ENCODE measurements at places on chromosomes 12 and 14.

- DNase-seq: no peak
These were observed 19.0 kb downstream of the OTUB2 start for GRCh38 chr14:94045101-94045500.

GRCh38 chr12:29807129-29807528, 23.4 kb upstream of the TMTC1 start:
- no peak for DNase-seq

GRCh38 chr12:26782372-26783130, 50.4 kb downstream of the ITPR2 start:
- DNase-seq: no peak

GRCh38 chr12:3161861-3162260, 84.7 kb downstream of the TSPAN9 start:
- DNase-seq: no peak

DNA sequence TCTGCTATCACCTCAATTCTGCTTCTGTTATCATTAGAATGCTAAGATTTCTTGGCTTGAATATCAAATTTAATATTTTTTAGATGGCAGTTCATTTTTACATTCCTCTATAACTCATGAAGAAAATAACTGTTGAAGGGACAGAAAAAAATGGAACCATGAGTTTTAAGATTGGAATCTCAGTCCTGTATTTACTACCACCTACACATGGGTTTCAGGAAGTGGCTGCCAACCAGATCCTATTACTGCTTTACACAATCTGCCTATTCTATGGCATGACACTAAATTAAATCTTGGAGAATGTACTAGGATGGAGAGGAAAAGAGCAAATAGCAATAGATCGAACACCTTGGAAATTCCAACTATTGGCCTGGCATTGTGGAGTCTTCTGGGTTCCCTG, 140.8 kb downstream of the DUSP6 start:
- no peak for DNase-seq

GRCh38 chr14:94769391-94770250, at the start of gene GSC:
Gene GSC, minus strand, starts transcription at chr14:94770113. Its CDS starts 98 bp downstream, at chr14:94770015.
- no peak for DNase-seq

GRCh38 chr12:12975322-12976077, 23.5 kb upstream of the GPRC5D start:
- no peak for DNase-seq

DNA sequence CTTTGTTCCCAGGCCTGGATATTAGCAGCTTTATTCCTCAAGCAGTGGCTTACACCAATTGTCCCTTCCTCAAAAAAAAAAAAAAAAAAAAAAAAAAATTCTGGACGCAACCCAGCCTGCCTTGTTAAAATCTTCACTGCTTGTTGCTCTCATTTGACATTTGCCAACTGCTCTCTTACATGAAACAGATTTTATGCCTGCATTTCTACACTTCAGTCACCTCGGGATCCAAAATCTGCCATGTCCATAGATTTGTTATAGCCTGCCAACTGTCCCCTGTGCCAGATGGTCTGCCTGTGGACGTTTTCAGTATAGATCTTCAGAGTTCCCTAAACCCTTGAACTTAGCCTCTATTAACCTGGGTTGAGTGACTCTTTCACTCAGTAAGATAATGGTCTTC, 651.5 kb downstream of the FSCB start:
- DNase-seq: no peak

GRCh38 chr14:23521785-23522640, 29.6 kb downstream of the ZFHX2 start:
- no peak for DNase-seq

DNA sequence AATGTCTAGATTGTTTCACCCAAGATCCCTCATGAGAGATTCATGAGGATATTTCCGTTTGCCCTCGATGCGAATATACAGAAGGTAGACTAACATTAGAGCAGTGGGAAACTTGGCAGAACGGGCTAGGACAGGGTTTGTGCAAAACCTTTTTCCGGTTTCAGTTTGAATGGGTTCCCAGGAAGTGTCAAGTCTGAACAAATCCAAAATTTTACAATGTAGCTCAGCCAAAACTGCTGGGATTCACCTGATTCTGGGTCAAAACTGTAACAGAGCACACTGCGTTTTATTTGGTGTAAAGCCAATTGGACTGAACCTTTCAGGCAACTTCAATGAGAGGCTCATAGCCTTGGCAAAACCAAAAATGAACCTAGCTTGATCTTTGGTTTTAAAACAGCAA, 337.8 kb upstream of the DIO2 start:
- DNase-seq: no peak

GRCh38 chr12:91273560-91273959, 90.9 kb upstream of the DCN start:
- DNase-seq: no peak

- no peak for DNase-seq
These were observed 42.5 kb upstream of the C14orf180 start for GRCh38 chr14:104536942-104537612.

GRCh38 chr14:80946187-80946586, 4.6 kb upstream of the CEP128 start:
- no peak for DNase-seq

GRCh38 chr14:77691259-77691658, 16.6 kb downstream of the ALKBH1 start:
- DNase-seq: no peak

GRCh38 chr14:79915406-79915805, 295.9 kb downstream of the DIO2 start:
- no peak for DNase-seq

- DNase-seq: peak; percentile 20
These were observed 10.2 kb upstream of the SERPINA9 start for GRCh38 chr14:94485944-94486841.

DNA sequence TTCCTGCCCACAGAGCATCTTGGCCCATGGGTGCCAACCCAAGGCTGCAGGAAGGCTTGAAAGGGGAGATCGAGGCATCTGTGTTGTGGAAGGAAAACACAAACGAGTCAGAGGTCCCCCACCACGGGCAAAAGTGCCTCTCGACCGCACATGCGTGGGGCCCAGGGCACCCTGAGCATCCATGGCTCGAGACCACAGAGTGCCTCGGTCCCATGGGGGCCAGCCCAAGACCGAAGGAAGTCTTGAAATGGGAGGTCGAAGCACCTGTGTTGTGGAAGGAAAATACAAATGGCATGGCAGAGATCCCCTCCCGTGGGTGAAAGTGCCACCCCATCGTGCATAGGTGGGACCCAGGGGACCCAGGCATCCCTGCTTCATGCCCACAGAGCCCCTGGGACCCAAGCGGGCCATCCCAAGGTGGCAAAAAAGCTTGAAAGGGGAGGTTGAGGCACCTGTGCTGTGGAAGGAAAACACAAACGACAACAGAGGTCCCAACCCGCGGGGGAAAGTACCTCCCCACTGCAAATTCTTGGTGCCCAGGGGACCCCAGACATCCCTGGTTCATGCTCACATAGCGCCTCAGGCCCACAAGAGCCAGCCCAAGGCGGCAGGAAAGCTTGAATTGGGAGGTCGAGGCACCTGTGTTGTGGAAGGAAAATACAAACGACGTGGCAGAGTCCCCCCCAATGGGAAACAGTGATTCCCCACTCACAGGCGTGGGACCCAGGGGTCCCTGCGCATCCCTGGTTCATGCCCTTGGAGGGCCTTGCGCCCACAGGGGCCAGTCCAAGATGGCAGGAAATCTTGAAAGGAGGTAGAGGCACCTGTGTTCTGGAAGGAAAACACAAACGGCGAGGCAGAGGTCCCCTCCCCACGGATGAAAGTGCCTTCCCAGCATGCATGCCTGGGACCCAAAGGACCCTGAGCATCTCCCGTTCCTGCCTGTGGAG, 373.0 kb downstream of the ALG10 start:
- no peak for DNase-seq

GRCh38 chr12:31783556-31783955, 54.7 kb upstream of the AMN1 start:
- DNase-seq: no peak

DNA sequence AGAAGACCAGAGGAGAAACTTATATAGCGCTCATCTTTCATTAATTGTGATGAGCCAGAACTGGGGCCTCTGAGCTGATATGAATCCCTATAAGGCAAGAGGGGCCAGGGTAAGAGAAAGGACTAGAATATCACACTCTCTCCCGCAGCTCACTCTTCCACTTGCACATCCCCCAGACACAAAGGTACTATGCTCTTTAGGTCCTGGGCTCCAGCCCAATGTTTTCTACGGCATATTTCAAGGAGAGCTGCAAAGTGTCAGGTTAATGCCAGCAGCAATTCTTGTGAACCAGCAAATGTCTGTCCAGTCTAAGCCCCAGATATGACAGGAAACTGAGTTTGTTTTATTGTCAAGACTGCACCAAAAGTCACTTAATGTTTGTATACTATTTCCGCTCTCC, 29.4 kb downstream of the PPP2R5E start:
- DNase-seq: no peak

- no peak for DNase-seq
These were observed 163.3 kb upstream of the NTF3 start for GRCh38 chr12:5268424-5269210.

DNA sequence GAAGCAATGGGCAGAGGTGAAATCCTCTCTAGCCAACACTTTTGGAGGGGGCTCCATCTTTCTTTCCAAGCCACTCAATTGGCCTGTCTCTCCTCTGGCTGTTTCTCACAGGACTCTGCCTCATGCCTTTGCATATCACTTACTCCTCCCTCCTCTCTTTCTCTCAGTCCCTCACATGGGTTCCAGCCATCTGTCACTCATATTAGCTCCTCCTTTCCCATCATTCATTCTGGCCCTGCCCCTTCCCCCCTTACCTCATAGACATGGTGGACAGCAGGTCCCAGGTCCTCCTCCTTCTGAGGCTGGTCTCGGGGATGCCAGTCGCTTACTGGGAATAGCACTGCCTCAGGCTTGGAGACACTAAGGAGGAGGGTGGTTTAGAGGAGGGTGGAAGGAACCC, 16.6 kb upstream of the ZNF385A start:
- DNase-seq: no peak

DNA sequence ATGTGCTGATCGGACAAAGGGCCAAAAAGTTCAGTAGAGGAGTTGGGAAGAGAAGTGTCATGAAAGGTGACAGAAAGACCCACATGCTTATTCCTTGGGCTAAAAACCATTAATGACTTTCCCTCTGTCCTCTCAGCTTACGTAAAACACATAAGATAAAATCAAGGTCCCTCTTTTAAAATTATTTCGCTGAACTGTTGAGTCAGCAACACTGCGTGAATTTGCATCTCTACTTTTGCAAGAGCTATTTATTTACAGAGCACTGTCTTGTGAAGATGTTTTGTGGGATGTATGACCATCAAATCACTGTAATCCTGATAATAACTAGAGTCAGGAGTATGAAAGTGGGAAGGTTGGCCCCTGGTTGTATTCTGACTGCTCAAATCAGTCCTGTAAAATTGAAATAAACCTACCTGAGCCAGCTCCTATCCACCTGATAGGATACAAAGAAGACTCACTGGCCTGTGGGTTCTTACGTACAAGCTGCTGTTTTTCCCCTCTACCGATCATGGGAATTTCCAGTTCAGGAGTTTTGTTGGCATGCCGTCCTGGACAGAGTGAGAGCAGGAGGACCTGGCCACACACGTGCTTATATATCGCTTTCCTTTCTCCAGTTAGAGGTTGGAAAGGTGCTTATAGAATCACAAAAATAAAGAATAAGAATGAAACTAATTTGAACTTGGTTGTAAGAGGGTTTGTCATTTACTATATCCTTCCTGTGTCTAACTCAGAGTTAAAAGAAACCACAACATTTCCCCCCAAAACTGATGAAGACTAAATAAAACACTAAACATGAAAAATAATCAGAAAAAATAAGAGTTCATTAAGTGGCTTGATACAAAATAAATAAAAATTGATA, 42.9 kb downstream of the IFNG-AS1 start:
- DNase-seq: no peak

DNA sequence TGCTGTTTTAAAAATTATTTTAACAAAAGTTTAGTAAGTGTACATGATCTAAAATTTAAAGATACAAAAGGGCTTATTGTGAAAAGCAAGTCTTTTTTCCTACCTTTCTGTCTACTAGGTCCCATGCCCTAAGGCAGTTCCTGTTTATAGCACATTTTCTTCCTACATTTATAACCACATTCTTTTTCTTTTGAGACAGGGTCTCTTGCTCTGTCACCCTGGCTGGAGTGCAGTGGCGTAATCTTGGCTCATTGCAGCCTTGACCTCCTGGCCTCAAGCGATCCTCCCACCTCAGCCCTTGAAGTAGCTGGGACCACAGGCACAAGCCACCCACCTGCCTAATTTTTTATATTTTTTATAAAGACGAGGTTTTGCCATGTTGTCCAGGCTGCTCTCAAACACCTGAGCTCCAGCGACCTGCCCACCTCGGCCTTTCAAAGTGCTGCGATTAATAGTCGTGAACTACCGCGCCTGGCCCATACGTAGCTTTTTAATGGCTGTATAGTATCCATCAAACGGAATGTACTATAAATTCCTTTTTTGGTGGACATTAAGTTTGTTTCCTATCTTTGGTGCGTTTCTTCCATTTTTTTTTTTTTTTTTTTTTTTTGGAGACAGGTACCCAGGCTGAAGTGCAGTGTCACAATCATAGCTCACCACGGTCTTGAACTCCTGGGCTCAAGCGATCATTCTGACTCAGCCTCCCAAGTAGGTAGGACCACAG, 20.9 kb downstream of the FRS2 start:
- DNase-seq: no peak

DNA sequence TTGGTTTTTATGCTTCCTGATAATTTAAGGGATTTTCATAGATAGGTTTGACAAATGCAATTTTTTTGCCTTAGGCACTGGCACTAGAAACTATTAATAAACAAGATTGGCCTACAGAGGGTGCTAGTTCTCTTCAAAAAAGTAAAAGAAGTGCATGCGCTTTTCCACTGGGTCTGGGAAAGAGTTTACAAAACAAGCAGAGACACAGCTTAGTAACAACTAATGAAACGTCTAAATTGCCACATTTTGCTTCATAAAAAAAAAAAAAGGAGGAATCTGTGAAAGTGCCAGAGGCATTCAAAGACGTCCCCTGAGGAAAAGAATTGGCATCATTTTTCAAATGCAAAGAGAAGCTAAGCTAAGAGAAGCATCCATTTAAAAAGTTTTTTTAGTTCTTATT, 58.3 kb upstream of the EEA1 start:
- peak; percentile 31 for DNase-seq

- peak; percentile 34 for DNase-seq
These were observed 707.9 kb downstream of the AACS start for GRCh38 chr12:125773033-125773640.

DNA sequence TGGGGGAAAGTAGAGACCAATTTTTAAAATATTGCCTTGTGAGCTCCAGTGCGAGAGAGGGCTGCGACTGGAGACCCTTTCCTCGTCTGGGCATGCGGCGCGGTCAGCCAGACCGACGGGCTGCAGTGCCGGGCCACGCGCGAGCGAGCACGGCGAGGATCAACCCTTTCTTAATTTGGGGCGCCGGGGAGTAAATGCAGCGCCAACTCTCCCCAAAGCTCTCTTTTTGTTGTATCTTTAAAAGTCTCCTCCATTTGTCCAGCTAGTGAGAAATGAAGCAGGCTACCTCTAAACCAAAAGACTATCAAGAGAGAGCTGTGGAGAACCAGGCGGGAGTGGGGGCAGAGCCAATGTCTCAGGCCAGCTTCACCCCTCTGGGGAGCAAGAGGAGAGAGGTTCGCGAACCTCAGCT, 1.4 kb downstream of the SIX1 start:
- no peak for DNase-seq

- peak; percentile 27 for DNase-seq
These were observed at the start of gene SDS for GRCh38 chr12:113403435-113404415. Gene SDS, minus strand, starts transcription at chr12:113403887. Its CDS starts 4,179 bp downstream, at chr12:113399708.

Measured in SHP77 (cell line).